ENCODE measurements at places on chromosomes 1 and 21.

- DNase-seq, result no peak
Measured at GRCh38 chr1:14578156-14578555, 20.3 kb upstream of the KAZN start.

- DNase-seq, result no peak
Measured at GRCh38 chr21:43929217-43929971, 64.4 kb downstream of the AGPAT3 start.

- DNase-seq, result no peak
Measured at GRCh38 chr1:162353702-162354101, 23.0 kb downstream of the SPATA46 start.

DNA sequence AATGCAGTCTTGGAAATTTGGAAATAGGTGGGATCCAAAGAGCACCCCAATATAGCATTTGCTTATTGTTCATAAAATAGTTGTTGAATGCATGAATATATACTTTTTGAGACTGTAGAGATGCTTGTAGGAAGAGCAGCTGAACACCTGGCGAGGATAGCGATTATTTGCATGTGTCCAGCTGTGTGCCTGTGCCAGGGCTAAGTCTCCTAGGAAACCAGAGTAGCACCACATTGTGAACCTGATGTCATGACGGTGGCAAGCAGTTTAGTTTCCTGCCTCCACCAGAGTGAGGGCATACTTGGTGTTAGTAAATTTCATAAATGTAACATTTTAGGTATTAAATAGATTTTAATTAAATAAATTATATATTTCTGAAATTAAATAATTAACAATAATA, 37.3 kb upstream of the IRF2BP2 start:
- no peak for DNase-seq

DNA sequence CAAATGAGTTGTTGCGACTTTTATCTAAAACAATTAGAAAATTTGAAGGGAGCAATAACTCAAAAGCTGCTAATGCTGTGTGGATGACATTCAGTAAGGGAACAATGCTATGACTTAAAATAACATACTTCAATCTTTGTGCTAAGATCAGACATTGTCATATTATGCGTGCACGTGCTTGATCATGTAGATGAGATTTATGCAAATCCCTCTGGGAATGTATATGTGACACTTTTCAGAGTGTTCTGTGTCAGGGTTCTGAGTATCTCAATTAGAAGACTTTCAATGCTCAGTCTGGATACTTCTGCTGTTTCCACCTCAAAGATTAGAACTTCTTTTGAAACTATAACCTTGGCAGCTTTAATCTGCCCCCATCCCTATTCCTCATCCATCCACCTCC, 18.6 kb upstream of the POU2F1 start:
- no peak for DNase-seq

GRCh38 chr1:11783556-11783955, 21.6 kb downstream of the C1orf167 start:
- DNase-seq, result no peak

GRCh38 chr1:204758601-204759000, 73.1 kb upstream of the LRRN2 start:
- DNase-seq, result no peak

GRCh38 chr21:16608209-16608830, 878.5 kb downstream of the USP25 start:
- no peak for DNase-seq

GRCh38 chr1:169941982-169942830, 48.5 kb upstream of the SCYL3 start:
- DNase-seq, result peak; percentile 76

DNA sequence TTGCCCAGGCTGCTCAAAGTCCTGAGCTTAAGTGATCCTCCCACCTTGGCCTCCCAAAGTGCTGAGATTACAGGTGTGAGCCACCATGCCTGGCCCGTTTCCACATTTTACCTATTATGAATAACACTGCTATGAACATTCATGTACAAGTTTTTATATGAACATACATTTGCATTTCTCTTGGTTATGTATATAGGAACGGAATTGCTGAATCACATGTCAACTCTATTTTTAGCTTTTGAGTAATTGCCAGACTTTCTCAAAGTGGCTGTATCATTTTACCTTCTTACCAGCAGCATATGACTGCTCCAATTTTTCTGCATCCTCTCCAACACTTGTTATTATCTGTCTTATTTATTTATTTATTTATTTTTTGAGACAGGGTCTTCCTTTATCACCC, 2.7 kb downstream of the SPATA21 start:
- DNase-seq, result no peak

DNA sequence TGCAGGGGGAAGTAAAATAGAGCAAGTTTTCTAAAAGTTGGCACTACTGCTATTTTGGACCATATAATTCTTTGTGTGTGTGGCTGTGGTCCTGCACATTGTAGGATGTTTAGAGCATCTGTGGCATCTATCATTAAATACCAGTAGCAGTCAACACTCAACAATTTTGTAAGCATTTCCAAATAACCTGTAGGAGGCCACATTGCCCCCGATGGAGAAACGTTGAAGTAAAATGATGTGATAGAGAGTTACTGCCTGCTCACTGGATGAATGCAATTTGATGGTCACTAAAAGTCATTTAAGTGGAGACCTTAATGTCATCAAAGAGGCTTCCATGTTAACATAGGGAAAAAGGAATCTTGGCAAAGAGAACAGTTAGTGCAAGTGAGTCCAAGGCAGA, 560.8 kb downstream of the NEGR1 start:
- DNase-seq, result no peak

- no peak for DNase-seq
Measured at GRCh38 chr1:230800891-230801840, 54.0 kb downstream of the CAPN9 start.
